ENCODE measurements at places on chromosomes 2 and 18. TPM values are rescaled to one million over a fixed set of nuclear protein-coding genes. Genes with fewer than 3 reads are reported as not detected.

DNA sequence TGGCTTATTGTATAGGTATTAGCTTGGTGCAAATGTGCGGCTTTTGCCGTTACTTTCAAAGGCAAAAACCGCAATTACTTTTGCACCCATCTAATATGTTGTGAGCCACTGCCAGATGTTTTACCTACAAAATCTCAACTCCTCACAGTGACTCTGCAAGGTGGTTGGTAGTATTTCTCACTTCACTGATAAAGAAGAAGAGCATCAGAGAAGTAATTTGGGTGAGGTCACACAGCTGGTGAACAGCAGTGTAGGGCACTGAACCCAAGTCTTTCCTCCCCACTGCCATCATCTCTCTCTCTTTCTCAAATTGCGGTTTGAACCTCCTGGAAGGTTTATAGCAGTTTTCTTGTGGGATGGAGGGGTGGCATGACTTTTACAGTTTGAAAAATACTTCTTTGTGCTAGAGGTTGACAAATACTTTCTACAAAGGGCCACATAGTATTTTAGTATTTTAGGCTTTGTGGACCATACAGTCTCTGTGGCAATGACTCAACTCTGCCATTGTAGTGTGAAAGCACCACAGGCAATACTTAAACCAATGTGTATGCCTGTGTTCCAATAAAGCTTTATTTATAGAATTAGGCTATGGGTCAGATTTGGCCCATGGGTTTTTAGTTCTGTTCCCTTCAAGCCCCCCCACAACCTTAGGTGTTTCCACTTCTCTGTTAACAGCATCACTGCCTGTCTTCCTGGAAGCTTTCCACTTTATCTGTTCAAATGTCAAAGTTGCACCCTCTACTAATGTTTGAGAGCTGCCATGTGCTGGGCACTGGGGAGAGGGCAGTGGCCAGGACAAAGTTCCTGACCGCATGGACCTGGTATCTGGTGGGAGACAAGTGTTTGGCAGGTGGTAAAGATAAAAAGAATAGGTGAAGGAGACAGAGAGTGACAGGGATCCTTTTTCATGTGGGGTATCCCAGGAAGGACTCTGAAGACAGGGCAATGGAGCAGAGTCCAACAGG is 30.1 kb downstream of the FHOD3 start:
- no peak for DNase-seq

The ARHGAP25 gene
- 3.5 TPM for total RNA-seq

The CCDC150 gene
- total RNA-seq: 8.7 TPM

DNA sequence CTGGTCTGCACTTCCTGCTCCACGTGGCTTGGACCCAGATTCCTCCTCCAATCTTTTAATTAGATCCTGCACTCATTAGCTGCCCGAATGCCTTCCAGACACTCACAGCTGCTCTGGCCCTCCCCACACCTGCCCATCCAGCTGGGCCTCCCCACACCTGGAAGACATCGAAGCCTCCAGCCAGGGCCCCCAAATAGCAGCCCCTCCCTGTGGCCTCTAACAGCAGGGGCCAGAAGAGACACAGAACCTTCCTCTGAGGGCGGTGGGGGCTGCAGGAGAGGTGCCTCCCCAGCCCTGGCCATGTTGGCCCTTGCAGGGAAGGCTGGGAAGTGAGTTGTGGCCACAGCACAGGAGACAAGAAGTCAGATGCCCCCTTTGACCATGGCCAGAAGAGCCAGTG is 252.8 kb downstream of the DYSF start:
- DNase-seq: no peak

The CD8B2 gene
- total RNA-seq: not detected

Measured in fibroblast of villous mesenchyme (primary cell).